ENCODE measurements at places on chromosomes 5 and 9.

DNA sequence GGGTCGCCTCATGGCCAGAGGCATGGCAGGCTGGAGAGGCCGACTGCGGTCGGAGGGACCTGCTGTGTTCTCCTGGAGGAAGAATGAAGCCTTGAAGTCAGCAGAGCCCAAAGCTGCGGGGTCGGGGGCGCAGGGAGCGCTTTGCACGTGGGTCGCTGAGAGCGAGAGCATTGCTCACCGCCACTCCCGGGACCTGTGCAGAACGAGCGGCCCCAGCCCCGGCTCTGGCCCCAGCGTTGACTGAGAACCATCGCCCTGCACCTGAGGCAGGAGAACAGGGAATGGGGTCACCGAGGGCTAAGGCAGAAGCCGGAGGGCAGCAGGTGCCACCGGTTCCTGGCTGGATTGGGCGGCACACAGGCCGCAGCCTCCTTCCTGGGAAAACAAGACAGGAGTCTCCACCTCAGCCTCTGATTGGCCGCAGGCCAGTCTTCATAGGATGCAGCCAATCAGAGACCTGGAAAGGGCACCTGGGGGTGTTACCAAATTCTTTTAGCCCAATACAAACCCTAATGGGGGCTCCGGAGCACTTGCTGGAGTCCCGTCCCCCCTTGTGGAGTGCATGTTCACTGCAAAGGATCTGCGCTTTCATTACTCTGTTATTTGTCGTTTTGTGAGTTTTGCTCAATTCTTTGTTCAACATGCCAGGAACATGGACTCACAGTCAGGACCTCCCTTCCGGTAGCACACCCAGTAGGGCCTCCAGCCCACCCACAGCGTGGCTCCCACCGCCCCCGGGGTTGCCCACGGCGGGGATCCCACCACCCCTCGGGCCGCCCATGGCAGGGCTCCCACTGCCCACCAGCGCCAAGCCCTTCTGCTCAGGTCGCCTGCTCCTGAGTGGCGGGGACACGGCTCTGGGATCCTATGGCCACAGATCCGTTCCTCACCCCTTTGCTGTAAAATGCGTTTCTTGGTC lies 24.7 kb upstream of the SLC6A19 start:
- DNase-seq: no peak

GRCh38 chr9:1766042-1766441 lies 249.1 kb upstream of the SMARCA2 start:
- DNase-seq: no peak

- DNase-seq: no peak
Observed at GRCh38 chr9:5843794-5844471, 11.0 kb upstream of the ERMP1 start.

- DNase-seq: no peak
Observed at GRCh38 chr9:110926828-110927487, 111.3 kb downstream of the LPAR1 start.

GRCh38 chr5:38468202-38468673 lies 88.2 kb downstream of the LIFR start:
- DNase-seq: no peak

- DNase-seq: no peak
Observed at GRCh38 chr9:13588151-13589033, 308.9 kb upstream of the MPDZ start.

DNA sequence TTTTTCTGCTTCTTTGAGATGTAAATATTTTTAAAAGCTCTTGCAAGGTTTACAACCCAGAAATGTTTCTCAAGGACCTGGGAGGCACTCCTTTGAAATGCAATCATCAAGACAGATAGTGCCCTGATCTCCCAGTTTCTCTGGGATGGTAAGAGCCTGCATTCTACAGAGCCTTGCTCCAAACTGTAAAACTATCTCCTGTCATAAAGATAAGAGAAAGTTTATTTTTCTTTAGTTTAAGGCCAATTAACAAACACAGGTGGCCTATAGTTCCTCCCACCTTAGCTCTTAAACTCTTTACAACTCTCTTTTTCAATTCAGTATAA lies 1231.1 kb upstream of the NUDT12 start:
- DNase-seq: no peak

DNA sequence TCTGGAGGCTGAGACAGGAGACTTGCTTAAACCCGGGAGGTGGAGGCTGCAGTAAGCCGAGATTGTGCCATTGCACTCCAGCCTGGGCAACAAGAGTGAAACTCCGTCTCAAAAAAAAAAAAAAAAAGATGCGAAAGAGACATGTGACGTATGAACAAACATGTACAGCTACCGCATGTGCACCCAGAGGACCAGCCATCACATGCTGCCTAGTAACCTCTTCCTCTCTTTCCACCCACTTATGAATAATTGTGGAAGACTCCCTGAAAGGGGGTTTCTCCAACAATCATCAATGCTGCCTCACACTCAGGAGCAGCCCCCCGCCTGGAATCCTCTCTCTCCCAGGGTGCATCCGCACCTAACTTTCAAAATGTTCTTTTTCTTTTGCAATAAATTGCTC lies 2.2 kb downstream of the SARDH start:
- no peak for DNase-seq

DNA sequence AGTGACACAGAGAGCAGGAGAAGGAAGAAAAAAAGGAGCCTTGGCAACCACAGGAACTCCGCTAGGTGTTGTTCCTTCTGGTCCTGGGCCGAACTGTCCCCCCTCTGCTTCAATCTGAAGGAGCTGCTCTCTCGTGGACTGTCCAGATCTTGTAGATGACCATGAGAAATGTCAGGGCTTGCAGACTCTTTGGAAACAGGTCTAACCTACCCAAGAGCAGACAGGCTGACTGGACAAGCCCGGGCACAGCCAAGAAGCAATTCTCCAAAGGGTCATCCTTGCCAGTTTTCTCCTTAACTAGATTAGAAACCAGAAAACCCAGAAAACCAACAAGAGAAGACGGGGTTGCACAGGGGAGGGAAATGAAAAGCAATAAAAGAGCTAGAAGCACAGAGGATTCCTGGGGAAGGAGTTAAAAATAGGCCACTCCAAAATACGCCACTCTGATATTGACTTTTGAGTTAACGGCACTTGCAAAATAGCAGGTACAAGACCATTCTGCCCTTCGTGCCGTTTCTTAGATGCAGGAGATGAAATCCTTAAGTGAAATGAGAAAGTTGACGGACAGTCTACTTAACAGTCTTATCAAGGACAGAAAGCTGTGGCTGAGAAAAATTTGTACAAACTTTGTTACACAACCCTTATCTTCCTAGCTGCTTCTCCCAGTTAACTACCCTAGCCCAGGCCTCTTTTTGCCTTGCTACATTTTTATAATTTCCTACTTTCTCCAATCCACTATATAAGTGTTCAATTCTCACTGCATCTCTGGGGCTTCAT lies 5.8 kb downstream of the GCNT4 start:
- DNase-seq: no peak

DNA sequence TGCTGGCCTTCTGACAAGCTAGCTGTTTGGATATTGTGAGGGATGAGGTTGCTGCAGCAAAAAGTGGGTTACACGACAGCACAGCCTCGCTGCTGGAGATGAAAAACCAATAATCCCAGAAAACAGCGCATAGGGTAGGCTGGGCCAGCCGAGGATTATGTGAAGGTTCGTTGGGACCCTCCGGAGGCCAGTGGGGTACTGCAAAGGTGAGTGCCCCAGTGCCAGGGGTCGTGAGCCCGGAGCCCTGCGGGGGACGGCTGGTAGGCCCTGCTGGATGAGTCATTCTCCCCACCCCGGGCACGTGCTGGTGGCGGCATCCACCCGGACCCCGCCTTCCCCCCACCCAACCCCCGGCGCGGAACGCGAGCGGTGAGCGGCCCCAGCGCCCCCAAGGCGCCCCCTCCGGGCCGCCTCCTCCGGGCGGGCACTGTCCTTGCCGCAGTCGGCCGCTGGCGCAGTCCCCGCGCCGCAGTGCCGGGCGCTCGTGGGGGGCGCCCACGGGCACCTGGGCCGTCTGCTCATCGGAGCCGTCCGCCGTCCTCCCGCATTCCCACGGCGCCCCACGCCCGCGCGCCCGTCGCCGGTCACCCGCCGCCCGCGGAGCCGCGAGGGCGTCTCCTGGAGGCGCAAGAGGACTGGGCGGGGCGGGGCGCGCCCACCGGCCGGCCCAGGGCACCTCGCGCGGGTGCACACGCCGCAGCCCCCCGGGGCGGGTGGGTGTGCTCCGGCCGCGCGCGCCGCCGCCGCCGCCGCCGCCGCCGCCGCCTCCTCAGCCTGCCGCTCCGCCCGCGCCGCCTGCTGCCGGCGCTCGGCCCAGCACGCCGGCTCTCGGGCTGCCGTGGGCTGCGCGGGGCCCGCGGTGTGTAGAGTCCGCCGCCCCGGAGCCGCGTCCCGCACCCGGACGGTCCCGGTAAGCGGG lies at the start of gene PHF24:
PHF24 (plus strand) TSS at position 794 of the 919 bp plus-strand sequence. CDS start 13,014 bp downstream, outside the sequence.
- peak; percentile 36 for DNase-seq

GRCh38 chr9:114212826-114213225 lies 57.5 kb downstream of the COL27A1 start:
- DNase-seq: no peak

GRCh38 chr9:75229605-75230332 lies 141.5 kb downstream of the OSTF1 start:
- no peak for DNase-seq
